Stimulated activated CD4-positive, alpha-beta T cell treated with anti-CD3 and anti-CD28 coated beads, Interleukin-2, amount 100 ng/mL, for 48 hours (primary cell): ENCODE measurements at places on chromosomes 12 and 14.

DNA sequence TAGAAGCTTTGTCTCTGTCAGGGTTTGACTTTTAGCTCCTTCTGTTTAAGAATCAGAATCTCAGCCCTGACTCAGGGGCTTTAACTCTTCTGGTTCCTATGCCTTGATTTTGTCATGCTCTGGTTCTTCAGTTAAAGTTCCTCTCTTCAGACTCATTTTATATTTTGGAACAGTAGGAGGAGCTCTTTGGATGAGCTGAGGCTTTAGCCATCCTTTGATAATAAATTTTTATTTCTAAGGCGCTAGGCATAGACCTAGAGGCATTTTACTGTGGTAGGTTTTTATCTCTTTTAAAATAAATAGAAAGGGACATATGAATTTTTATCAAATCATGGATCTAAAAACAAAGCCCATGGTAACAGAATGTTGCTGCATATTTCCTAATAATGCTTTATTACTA lies 51.7 kb downstream of the ATP23 start:
- DNase-seq: no peak

DNA sequence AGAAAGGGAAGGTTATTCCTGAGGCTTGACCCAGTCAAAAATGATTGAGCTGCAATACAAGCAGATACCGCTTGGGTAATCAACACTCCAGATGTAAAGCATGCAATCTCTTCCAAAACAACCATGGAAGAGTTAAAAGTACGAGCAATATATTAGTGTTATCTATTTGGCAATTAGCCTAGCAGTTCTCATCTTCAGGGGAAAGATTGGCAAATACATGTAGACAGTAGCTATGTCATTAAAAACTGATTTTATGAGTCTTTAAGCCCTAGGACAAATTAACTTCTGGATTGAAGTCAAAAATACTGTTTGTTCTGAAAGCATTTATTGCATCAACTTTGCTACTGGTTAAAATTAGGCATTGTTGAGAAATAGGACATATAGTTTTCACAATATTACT lies 9.3 kb upstream of the GYS2 start:
- DNase-seq: no peak

GRCh38 chr14:34981743-34982420 lies 910 bp upstream of the SRP54 start:
- DNase-seq: peak; percentile 19

DNA sequence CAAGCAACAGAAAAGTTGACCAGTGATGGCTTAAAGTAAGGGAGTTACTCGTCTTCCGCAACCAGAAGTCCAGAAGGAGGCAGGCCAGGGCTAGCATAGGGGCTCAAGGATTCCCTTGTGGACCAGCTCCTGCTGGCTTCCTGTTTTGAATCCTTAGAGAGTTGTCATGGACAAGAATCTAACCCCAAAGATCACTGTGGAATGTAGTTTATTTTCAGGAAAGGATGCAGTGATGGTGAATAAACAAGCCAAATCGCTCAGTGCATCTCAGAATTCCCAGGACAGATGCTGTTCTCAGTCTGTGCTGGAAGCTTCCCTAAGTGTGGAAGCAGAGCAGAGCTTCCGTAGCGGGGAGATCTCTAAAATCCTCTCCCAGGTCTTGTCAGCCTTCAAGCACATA lies 311.3 kb downstream of the C12orf75 start:
- no peak for DNase-seq

GRCh38 chr12:26319511-26319910 lies 124.1 kb downstream of the SSPN start:
- no peak for DNase-seq

DNA sequence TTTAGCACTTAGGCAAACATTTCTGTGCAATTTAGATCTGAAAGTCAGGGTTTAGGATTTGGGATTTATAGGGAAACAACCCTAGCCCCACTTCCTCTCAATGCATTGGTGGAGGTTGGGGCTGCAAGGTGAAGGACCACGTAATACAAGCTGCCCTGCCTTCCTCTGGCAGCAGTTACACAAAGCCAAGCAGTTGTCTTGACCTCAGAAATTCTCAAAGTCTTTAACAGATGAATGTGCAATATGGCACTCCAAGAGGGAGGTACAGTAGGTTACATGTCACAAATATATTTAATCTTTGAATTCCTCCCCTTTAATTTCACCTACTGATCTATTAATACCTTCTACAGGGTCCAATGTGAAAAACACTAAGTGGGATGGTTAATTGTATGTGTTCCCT lies 23.9 kb downstream of the IFNG-AS1 start:
- DNase-seq: no peak
